ENCODE measurements at places on chromosomes 2 and 18.

- no peak for DNase-seq
These were observed 40.5 kb upstream of the SH3BP4 start for GRCh38 chr2:234911271-234911670.

DNA sequence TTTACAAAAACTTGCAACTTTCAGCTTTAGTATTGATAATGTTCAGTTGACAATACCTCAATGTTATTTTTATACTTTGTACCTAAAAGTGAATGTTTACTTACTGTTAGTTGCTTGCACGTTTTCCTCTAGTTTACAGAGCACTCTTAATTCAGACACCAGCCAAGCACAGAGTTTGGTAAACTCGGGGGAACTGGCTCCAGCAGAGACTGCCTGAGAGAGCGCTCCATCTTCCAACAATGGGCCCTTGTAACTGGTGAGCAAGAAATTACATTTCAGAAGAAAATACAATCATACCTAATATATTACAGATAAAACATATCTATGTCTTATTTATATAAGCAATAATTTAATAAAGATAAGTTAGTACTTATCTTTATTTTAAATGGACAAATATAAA lies 3.7 kb downstream of the FAM98A start:
- DNase-seq, result no peak

DNA sequence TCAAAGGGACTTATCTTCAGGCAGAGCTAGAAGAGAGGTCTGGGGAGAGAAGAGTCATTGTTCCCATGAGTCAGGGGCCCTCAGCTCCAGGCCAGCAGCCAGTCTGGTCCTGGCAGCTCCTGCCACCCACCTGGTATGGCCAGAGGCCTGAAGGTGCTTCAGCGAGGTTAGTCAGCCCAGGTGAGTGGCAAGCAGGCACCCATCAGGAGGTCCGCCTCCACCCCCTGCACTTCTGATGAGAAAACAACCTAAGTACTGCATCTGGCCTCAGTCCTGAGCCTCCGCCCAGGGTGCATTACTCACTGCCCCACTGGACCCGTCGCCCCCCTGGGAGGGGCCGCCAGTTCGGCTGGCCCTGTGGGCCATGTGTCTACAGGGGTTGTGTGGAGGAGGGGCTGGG lies 130.2 kb downstream of the INHBB start:
- DNase-seq, result peak; percentile 31

DNA sequence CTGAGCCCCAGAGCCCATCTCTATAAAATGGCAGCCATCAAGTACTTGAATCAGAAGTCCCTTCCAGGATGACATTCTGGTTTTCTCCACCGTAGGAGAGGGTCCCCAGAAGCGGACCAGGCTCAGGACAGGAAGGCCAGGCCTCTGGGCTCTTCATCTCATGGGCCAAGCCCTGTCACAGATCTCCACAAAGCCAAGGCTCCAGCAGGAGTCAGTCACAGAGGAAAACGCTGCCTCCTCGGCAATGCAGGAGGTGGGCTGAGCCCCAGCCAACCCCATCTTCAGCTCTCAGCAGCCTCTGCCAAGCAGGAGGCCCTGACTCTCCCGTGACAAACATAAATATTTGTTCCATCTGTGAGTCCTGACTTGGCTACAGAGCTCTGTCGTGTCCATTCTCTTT lies 39.4 kb upstream of the GPAT2 start:
- no peak for DNase-seq

- DNase-seq, result no peak
These were observed 37.5 kb upstream of the SCN9A start for GRCh38 chr2:166413255-166413654.

DNA sequence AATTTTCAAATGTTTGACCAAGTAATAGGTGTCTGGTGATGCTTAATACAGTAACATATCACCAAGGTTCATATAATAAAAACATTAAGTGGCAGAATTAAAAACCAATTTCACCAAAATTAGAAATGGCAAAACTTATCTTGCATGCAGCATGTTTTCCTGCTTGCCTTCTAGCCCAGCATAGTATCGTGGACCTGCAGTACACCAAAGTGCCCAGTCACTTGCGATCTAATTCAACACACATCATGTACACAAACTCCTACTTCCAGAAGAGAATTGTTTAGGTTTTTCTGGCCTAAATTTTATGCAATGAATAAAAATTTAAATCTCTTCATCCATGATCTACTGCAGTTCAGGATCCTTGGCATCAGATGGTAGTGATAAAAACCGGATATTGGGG lies 28.9 kb downstream of the LPIN2 start:
- DNase-seq, result no peak

DNA sequence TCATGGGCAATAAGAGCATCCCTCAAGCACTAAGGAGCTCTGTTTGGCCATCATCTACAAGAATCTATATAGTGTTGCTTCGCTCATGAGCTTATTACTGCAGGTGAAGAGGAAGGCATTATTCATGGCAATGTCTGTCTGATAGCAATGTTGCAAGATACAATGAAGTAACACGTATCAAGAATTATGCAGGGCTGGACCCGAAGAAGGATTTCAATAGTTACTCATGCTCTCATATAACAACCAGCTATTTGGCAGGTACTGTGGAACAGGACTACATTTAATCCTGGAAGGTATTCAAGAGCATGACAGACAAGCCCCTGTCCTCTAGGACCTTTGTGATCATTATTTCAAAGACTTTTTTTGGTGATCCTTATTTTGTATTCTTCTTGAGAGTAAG lies 109.6 kb downstream of the LAMA3 start:
- no peak for DNase-seq

GRCh38 chr2:163897799-163898198 lies 162.0 kb upstream of the FIGN start:
- DNase-seq, result no peak

DNA sequence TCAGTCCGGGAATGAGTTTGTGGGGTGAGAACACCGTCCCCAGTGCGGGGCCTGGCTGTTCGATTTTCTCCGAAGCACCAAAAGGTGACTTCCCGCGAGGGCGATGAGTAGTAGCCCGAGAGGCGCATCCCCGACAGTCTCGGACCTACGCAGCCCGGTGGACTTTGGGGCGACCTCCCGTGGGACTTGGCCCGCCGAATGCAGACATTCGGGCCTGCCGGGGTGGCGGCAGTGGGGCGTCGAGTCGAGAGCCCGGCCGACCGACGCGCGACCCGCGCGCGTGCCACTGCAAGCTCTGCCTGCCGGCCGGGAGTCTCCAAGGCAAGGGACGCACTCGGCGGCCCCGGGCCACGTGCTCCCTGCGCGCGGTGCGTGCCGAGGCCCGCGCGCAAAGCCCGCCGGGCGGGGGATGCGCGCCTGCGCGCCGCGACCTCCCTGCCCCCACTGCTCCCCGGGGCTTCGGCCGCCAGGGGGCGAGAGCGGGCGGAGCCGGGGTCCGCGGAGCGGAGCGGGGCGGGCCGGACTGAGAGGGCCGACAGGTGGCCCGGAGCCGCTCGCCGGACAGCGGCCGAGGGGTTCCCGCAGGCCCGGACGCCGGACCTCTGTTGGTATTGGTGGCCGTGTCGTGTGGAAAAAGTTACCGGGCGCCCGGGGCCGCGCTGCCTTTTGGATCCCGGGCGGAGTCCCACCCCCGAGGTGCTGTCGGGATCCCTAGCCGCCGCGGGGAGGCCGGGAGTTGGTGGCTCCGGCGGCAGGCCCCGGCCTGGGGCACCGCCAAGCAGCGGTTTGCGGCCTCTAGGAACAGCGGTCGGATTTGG lies 1.9 kb downstream of the PTMA start:
- DNase-seq, result peak; percentile 86

GRCh38 chr18:9290156-9290555 lies 44.4 kb upstream of the TWSG1 start:
- no peak for DNase-seq

GRCh38 chr2:206084870-206085741 lies 868 bp downstream of the INO80D start:
- peak; percentile 46 for DNase-seq

DNA sequence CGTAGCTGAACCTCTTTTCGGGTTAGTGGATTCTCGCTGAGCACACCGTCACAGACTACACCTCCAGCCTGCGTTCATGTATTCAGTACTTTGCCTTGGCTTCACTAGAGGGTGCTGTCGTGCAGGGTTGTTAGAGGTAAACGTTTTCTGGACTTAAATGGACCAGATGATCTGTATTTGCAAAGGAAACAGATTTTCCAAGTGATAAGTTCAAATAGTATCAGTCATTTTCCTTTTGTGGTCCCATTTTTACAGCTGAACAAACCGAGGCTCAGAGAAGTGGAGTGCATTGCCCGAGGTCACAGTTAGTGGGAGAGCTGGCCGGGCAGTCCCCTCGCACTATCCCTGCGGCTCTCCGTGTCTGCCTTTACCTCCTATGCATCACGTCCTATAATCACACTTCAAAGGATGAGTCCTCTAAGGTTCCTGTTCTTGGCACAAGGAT lies 125.9 kb downstream of the MAP4K4 start:
- peak; percentile 65 for DNase-seq

GRCh38 chr2:136916131-136916530 lies 150.8 kb downstream of the THSD7B start:
- DNase-seq, result no peak

- DNase-seq, result no peak
These were observed 53.6 kb upstream of the RFX8 start for GRCh38 chr2:101528501-101528900.

DNA sequence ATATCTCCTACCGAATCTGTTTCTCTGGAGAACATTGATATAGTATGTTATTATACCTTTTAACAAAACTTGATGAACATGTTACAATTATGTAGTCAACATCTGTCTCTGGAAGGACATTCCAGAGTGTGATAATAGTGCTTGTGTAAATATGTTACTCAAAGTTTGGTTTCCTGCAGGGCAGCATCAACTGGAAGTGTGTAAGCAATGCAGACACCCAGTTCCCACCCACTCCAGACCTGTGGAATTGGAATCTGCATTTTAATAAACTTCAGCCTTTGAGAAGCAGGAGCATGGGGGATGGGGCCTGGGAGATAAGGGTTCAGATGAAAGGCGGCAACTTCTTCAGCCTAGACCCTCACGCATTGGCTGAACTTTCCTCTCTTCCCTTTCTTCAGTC lies 398.9 kb downstream of the RND3 start:
- no peak for DNase-seq

- DNase-seq, result no peak
These were observed 58.8 kb downstream of the PARD3B start for GRCh38 chr2:204604061-204604460.

DNA sequence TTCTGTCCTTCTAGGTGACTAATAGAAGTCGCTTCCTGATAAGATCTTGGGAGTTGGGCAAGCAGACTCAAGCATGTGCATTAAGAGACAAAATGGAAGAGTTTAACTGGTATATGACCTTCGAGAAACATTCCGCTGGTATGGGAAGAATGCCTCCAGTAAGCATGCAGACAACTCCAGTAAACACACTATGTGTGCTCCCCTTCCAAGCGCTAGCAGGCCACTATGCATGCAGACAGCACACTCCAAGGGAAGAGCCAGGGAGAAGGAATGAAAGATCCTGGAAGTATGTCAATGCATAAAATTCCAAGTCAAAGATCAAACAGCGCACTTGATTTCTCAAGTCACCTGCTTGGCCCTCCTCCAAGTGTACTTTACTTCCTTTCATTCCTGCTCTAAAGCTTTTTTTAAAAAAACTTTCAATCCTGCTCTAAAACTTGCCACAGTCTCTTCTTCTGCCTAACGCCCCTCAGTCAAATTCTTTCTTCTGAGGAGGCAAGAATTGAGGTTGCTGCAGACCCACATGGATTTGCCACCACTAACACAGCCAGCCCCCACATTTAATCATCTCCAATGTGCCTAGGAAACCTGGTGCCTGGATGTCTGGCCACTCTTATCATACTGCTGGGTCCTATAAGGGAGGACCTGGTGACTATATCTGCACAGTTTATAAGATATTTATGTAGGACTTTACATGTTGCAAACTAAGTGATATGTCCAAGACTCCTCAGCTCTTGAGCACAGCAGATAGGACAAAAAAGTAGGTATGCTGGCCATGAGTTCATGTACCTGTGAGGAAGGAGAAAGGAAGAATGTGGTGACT lies 239.8 kb downstream of the PDE11A start:
- peak; percentile 35 for DNase-seq

DNA sequence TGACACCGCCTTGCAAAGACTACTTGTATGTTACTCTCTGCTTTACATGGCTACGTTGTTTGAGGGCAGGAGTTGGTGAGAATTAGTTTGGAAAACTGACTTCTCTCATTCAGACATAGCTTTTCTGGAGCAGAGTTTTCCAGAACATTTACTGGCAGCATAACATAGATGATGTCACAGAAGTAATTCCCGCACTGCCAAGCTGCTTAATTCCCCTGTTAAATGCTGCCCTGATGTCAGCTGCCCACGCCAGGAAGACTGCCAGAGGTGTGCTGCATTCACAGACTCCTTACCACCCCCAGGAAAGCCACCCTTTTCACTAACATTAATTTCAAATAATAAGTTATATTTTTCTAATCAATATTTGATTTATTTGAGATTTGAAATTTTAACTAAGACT lies 24.7 kb upstream of the PTPN2 start:
- DNase-seq, result no peak

- DNase-seq, result no peak
These were observed 726 bp upstream of the SS18 start for GRCh38 chr18:26091047-26091630.

GRCh38 chr2:17162713-17163112 lies 355.5 kb downstream of the RAD51AP2 start:
- DNase-seq, result no peak

DNA sequence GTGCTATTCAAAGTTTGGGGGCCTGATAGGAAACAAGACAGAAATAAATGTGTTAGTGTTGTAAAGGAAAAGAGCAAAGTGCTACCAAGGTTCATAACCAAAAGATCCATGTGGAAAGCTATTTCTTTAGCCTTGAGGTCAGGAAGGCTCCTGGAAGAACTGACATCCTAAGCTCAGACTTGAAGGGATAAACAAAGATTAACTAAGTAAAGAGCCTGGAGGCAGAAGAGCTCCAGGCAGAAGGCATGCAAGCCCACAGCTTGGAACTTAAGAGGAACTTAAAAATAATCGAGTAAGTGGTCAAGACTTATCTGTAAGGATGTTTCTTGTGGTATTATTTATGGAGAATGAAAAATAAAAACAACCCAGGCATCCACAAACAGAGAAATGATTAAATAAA lies 245.0 kb upstream of the MGAT5 start:
- DNase-seq, result no peak

DNA sequence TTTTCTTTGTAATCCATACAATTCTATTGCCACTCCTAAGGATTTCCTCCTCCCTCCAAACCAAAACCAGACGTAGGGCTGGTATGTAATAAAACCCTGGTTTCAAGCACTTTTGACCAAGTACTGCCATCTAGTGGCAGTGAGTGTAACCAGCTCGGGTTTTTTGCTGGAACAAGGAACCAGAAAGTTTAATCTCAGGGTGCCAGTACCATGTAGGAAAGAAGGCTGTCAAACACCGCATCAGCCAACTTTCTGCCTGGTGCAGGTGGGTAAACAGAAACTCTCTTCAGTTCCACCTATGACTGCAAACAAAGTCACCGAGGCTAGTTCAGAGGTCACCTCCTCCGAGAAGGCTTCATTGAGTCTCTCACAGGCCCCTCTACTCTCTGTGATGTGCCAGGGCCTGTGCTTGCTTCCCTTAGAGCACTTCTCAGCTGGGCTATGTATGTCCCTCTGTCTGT lies 10.2 kb upstream of the THNSL2 start:
- peak; percentile 46 for DNase-seq
